Activated CD8-positive, alpha-beta memory T cell treated with anti-CD3 and anti-CD28 coated beads for 24 hours (primary cell): ENCODE measurements at places on chromosomes 3 and 15.

- DNase-seq = no peak
These were observed 176.2 kb downstream of the EFHB start for GRCh38 chr3:19757773-19758172.

- DNase-seq = peak; percentile 65
These were observed 27.3 kb upstream of the FGD5 start for GRCh38 chr3:14791343-14791945.

DNA sequence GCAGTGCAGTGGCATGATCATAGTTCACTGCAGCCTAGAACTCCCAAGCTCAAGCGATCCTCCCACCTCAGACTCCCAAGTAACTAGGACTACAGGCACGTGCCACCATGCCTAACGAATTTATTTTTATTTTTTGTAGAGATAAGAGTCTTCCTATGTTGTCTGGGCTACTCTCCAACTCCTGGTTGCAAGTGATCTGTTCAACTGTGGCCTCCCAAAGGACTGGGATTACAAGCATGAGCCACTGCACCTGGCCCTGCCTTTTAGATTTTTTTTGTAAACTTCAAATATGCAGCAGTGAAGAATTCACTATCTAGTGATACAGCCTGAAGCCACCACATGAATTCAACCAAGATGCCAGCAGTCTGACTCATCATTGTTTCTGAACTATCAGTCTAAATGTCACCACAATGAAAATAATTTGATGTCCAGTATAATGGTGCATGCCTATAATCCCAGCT, 32.7 kb downstream of the UBXN7 start:
- no peak for DNase-seq

DNA sequence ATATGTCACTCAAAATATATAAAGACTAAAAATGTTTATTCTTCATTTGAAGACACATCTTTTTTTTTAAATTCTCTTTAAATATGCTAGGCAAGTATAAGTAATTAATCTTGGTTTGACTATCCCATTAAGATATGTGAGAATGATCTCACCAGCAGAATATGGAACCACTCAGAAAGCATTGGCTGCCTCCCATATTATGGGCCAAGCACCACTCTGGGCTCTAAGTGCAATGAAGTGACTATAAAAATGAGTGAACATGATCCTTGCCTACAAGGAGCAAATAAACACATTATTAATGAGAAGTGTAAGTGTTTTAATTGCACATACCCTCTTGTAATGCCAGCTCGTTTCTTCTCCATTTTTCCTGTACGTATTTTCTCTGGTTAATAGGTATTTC, 328.5 kb downstream of the NAALADL2 start:
- no peak for DNase-seq
